ENCODE measurements at places on chromosomes 3 and 15. TPM values are rescaled to one million over a fixed set of nuclear protein-coding genes. Genes with fewer than 3 reads are reported as not detected.

CLDN11 gene
- 169 TPM for total RNA-seq

GOLGA6L9 gene
- total RNA-seq: 0.97 TPM

LYZL4 gene
- not detected for total RNA-seq

CD86 gene
- not detected for total RNA-seq

BUB1B gene
- total RNA-seq: 30.2 TPM

STAC gene
- not detected for total RNA-seq

MYH15 gene
- 0.30 TPM for total RNA-seq
